ENCODE measurements at places on chromosomes 1 and 21.

DNA sequence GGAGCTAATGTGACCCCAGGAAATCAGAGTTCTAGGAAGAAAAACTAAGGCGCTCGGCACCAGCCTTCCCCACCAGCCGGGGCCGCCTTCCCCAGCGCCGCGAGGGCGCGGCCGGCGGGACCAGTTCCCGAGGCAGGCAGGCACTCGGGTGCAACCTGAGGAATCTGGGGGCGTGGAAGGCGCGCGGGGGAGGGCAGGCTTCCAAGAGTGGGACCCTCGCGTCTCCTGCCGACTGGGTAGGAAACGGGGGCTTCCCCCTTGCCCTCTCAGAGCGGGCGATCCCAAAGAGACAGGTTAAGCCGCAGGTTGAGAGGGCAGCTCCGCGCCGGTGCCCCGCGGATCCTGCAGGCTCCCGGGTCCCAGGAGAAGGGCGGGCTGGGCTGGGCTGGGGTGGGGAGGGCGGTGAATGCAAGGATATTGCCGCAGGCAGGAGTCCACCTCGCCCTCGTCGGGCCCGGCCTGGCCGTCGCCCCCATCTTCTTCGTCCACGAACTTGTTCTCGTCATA, 431 bp downstream of the ARPC5 start:
- DNase-seq = peak; percentile 27

DNA sequence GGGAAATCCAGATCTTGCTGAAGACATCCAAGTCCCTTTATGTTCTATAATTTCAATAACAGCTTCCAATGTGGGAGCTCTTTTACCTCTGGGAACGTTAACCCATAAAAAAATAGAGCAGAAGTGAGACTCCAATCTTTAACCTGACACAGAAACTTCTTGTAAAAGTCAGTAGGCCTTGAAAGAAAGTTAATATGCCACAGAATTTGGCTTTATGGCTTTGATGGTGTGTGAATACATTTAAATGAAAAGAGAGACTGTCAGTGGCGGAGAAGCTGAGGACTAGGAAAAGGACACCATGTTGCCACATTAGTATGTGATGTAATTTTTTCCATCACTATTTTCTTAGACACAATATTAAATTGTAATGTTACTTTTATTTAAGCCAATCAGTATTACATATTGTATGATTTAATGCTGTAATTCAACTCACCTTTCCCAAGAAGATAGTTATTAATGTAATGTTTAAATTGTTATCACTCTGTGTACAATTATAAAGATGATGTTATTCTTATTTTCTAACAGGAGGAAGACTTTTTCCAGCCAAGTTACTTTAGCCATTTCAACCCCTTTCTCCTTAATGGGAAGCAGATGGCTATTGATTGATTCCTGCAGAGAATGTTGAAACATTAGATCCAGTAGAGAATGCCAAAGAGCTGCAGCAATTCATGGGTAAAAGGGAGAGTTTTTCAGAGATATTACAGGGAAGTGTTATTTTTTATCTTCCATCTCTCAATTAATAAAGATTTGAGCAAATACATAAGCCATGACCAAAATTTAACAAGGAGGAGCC, 17.5 kb upstream of the CLDN8 start:
- no peak for DNase-seq

- no peak for DNase-seq
Observed at GRCh38 chr1:81873946-81874345, 73.2 kb downstream of the ADGRL2 start.

DNA sequence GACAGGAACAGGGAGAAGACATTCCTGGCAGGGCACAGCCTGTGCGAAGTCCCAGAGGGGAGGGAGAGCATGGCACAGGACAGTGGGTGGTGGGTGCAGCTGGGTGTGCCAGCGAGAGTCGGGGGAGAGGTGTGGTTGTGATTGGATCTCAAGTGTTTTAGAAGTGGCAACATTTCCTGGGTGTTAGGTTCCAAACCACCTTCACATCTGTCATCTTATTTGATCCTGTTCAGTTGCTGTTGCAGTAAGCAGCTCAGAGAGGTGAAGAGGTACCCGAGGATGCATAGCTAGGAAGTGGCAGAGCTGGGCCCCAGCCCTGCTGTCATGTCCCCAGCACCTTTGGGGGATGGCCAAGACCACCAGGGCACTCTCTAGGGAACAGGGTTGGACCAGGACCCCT, 22.0 kb upstream of the DISP3 start:
- no peak for DNase-seq

- DNase-seq = no peak
Observed at GRCh38 chr1:156809711-156810366, 6.8 kb downstream of the SH2D2A start.

DNA sequence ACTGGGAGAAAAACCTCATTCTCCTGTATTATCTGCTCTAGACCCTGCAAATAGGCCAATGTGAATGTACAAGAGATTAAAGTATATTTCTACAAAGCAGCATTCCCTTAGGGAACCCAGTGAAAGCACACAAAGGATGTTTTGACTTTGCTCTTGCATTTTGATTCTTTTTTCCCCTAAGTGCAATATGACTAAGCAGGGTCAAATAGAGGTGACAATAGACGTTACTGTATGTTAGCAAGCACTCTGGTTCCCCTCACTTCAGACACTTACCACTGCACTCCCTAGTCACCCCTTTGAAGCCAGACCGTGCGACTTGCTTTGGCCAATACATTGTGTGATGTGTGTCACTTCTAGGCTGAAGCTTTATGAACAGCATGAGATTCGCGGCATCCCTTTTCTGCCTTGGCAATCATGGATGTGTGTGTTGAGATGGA, 209.7 kb downstream of the RHOU start:
- no peak for DNase-seq

DNA sequence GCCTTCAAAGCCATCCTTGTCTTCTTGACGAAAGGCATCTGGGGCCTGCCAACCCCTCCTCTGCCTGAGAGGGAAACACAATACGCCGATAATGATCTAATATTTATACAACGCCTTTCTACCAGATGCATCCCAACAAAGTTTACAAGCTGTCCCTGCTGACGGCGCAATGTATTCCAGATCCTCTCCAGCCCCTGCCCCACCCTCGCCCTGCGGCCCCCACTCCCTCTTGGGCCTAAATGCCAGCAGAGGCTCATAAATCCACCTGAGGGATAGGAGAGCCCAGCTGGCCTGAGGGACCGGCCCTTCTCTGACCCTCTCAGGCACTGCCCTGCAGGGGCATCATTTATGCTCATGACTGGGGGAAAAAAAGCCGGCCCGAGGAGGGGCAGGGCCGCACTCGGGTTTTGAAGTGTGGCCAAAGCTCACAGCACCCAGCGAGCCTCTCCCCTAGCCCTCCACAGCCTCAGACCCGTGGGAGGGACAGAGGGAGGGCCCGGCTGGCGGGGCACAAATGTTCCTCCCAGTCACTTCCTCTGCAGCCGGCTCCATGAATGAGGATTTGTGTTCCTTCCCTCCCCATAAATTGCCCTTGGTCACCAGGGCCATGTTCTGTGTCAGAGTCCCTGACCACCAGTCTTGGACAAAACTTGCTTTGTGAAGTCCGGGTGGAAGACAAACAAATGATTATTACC, 140.3 kb downstream of the FOXD2 start:
- no peak for DNase-seq

- DNase-seq = no peak
Observed at GRCh38 chr1:94787691-94788090, 32.5 kb upstream of the SLC44A3 start.

GRCh38 chr1:180253585-180254495, 23.8 kb downstream of the LHX4 start:
- no peak for DNase-seq

All from stimulated activated CD4-positive, alpha-beta T cell treated with anti-CD3 and anti-CD28 coated beads, Interleukin-4, amount 100 ng/mL, for 24 hours (primary cell).